ENCODE measurements at places on chromosomes 3 and 15.

- DNase-seq: no peak
Observed at GRCh38 chr3:158845765-158846350, 44.0 kb downstream of the MFSD1 start.

DNA sequence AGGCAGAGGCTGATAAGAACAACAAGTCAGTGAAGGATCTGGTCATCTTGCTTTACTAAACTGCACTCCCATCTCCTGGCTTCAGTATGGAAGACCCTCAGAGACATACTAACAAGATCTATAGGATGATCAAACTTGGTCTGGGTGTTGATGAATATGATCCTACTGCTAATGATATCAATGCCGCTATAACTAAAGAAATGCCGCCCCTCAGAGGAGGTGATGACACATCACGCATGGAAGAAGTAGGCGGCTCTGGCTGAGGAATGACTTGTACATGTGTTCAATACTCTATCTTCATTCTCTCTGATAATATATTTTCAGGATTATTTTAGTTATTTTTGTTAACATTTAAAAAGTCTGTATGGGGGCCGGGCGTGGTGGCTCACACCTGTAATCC lies 17.5 kb upstream of the EIF2B5 start:
- DNase-seq: no peak

DNA sequence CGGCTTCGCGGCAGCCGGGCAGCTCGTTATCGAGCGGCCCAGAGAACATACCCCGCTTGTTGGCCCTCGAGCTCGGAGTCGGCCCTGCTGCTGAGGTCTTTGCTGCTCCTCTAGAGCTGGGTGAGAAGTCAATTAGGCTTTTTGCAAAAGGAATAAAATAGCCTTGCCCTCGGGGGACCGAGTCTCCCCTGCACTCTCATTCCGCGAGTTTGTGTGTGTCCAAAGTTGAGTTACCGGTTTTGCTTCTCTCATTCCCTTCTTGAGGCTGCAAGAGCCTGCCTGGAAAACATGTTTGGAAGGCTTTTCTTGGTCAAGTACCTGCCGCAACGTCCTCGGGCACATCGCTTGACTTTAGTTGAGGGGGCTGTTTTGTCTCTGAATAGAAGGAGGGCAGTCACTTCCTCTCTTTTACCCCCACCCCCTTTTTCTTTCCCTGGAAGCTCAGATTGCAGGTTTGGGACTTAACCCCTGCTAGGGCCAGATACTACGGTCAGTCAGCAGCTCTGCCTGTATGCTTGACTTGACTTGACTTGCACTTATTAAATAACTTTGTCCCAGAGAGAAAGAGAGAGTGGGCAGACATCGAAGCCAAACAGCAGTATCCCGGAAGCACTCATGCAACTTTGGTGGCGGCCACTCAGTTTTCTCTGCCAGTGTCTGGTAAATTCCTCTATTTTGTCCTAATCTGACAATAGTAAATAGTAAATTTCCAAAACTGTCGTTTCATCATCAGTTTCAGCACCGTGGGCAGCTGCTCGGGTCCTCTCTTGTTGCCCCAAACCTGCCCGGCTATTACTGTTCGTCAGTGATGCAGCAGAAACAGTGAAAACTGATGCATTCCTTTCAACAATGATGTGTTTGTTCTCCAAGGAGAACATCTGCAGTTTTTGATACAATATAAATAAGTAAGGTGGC lies 609 bp downstream of the RNF13 start:
- DNase-seq: peak; percentile 77

DNA sequence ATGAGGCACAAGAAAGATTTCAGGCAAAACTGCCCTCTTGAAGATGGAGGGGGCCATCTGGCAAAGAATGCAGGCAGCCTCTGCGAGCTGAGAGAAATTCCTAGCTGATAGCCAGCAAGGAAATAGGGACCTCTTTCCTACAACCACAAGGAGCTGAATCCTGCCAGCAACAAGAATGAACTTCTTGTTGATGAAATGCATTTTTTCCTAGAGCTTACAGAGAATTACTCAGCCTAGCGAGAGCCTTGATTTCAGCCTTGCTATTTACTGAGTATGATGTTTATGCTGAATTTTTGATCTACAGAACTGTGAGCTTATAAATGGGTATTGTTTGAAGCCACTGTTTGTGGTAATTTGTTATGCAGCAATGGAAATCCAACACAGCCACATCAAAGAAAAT lies 148.5 kb upstream of the NAALADL2 start:
- DNase-seq: no peak

DNA sequence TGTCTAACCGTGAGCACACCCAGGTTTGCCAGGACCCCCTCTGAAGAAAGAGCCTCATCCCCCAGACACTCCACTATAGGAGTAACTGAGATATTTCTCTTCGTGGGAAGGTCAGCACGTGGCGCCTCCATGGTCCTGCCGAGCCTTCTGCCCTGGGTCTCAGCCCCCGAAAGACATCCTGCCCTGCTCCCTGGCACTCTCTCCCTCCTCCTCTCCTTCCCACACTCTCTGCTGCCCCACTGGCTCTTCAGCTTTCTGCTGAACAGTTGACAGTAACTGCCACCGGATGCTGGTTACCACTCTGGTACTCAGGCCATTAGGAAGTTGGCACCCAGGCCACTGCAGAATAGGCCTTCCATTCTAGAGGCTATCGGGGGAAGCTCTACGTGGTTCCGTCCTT lies 185.2 kb downstream of the UACA start:
- DNase-seq: no peak

DNA sequence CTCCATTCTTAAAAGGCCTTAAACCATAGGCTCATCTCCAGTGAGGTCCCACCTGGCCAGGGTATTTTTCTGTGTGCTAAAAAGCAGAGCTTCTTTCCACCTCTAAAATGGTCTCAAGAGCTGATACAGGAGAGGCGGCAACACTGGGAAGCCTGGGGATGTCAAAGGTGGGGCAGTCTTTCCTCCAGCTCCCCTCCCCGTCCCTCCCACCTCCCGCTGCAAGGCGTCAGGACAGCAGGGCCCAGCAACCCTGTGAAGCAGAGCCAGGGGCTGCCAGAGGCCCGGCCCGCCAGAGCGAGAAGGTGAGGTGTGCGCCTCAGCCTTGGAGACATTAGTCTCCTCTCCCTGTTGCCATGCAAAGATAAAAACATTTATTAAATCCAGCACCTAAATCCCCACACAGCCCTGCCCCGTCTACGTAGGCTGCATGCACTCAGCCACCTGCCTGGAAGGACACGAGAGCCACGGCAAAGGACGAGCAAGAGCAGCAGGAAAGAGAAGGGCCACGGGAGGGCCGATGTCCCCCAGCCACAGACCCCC lies 75.6 kb downstream of the FAM174B start:
- DNase-seq: no peak

DNA sequence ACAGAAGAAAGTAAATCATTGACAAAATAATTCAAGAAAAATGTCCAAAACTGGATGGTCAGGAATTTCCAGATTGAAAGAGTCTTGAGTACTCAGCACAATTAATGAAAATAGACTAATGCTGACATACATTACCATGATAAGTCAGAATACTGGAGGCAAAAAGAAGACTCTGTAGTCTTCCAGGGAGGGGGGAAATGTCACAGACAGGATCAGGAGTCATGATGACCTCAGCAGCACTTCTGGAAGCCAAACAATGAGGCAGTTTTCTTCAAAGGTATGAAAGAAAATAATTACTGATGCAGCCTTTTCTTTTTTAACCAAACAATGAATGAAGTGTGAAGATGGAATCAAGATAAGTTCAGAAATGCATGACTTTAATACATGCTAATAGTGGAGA lies 30.1 kb upstream of the SLC22A13 start:
- no peak for DNase-seq

- no peak for DNase-seq
Observed at GRCh38 chr3:160150066-160150465, 75.2 kb upstream of the C3orf80 start.

GRCh38 chr3:115494826-115495225 lies 128.5 kb upstream of the GAP43 start:
- no peak for DNase-seq

- no peak for DNase-seq
Observed at GRCh38 chr15:49988766-49989165, 130.3 kb downstream of the ATP8B4 start.

GRCh38 chr3:69231929-69232440 lies 109.6 kb upstream of the LMOD3 start:
- DNase-seq: no peak

GRCh38 chr3:67661089-67661488 lies 6.7 kb upstream of the SUCLG2 start:
- DNase-seq: no peak

- no peak for DNase-seq
Observed at GRCh38 chr3:12316729-12317351, 28.0 kb downstream of the PPARG start.

GRCh38 chr3:97692831-97693230 lies 71.7 kb upstream of the ARL6 start:
- no peak for DNase-seq

GRCh38 chr3:166351461-166351860 lies 514.2 kb upstream of the BCHE start:
- no peak for DNase-seq

GRCh38 chr3:54906763-54907162 lies 21.1 kb downstream of the LRTM1 start:
- no peak for DNase-seq

DNA sequence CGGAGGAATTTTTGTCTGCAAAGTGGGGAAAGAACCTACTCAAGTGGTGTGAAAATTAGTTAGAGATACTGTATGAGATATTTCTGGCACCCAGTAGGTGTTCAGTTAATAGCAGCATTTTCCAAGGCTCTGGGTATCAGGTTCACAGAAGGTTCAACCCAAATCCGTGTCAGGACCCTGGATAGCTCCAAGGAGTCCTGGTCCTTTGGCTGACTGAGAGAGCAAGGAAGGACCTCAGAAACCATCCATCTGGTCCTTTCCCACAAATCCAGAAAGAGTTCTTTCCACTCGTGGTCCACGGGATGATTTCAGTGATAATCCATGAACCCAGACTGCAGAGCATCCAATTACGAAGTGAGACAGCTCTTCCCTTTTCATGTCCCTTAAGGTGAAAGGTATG lies 51.4 kb downstream of the SLC6A11 start:
- no peak for DNase-seq

DNA sequence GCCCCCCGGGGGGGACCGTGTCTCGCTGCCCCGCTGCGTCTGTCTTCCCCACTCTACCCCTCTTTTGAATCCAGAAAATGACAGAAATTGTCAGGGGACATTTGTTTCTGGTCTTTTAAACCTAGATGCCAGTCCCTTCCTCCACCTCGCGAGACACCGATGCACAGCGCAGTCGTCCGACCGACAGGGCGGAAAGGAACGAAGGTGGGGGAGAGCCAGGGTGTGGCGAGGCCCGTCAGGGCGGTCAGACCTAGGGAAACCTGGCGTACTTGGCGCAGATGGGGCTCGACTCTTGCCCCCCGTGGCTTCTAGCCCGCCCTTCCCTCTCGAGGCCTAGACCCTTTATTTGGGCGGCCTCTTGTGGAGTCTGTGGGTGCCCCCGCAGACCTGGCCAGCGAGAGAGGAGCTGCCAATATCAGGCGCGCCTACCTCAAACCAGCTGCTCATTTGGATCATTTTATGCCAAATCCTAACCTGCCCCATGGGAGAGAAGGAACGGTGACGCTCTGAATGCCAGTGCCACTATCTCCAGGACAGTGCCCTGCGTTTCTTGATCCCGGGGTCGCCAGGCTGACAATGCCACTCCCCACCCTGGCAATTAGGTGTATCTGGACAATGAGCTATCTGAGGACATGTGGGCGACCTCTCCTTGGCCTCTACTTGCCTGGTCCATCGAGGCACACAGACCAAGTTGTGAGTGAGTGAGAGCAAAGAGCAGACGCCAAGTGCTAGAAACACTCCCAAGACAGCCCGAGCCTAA lies 500 bp upstream of the RAB6B start:
- DNase-seq: no peak

GRCh38 chr15:48191574-48192225 lies at the start of gene CTXN2:
Gene CTXN2 (plus strand): TSS chr15:48191665. CDS start chr15:48201301, 9,636 bp downstream.
- no peak for DNase-seq

DNA sequence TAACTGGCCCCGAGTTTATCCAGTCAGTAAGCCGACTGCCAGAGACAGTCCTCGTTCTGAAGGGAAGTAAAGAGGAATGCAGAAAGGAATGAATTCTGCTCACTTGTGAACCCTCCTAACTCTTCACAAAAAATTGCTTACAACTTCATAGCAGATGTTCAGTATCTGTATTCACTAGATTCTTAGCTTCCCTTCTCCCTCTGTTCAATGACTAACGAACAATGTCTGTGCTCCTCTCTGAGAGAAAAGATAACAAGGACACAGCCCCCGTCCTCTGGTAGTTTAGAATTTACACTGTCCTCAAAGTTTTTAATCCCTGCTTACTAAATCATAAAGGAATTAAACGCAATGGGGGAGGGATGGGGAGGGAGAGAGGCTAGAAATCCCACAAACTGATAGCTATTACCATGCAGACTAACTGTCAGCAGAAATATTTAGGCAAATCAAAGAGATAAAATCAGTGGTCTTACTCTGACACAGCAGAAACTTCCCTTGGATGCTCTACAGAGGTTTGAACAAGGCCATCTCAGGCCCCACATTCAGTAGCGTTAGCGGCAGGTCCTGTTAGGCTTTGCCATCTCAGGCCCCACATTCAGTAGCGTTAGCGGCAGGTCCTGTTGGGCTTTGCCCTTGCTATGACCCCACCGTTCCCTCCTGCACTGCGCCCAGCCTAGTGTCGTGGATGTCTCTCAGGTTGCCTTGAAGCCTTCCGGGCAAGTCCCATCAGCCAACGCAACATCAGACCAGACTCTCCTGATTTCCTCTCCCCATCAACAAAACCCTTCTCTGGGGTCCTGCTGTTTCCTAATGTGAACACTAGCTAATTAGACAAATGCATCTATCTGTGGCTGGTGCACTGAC lies 23.4 kb downstream of the NRROS start:
- no peak for DNase-seq

- no peak for DNase-seq
Observed at GRCh38 chr15:89400116-89400781, 65.6 kb upstream of the POLG start.

DNA sequence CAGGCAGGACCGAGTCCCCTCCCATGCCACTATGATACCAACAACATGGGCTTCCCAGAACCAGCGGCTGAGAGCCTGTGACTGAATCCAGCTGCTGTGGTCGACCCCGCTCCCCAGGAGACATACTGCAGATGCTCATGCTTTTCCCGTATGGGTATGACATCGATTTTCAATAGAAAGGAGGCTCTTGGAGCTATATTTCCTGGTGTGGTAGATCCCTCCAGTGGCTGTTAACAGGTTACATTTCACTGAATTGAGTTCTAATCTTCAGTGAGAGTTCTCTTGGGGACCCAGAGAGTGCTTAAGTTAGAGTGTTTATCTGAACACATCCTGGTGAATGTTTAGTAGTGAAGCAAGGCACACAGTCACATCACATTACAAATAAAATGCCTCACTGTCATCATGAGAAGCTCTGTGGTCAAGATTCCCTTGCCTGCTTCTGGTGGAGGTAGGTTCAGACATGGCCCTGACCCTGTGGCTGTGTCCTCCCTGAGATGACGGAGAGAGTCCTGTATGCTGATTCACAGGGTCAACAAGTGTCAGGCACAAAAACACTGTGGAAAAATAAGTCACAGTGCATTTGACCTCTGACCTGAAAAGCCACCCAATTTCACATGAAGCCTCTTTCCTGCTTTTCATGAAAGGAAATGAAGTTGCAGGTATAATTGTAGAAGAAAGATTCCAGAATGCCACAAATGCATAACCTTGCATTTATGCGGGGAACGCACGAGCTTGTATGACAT lies 110.9 kb downstream of the GABRG3 start:
- no peak for DNase-seq

- no peak for DNase-seq
Observed at GRCh38 chr15:98760112-98760826, 111.9 kb downstream of the IGF1R start.

Measured in inflammatory macrophage treated with lipopolysaccharide for 4 hours (primary cell).